Germinal center (tissue), 1 donor: ENCODE measurements at places on chromosomes 6 and 20.

GRCh38 chr6:3442431-3443220 lies 14.2 kb downstream of the SLC22A23 start:
- DNase-seq, result no peak

DNA sequence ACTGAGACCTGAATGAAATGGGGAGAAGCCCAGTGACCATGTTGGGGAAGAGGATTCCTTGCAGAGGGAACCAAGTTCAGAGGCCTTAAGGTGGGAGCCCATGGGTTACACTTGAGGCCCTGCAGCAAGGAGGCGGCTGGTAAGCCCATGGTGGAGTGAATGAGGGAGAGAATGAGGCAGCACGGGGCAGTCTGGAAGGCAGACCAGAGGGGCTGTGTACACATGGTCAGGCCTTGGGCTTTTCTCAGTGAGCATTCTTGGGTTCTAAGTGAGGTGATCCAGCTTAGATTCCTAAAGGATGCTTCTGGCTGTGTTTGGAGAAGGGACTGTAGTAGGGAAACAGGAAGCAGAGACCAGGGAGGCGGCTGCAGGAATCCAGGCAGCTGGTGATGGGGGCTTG lies 19.0 kb downstream of the RNF114 start:
- no peak for DNase-seq

GRCh38 chr6:32147401-32148132 lies 4.2 kb downstream of the PRRT1 start:
- DNase-seq, result no peak

DNA sequence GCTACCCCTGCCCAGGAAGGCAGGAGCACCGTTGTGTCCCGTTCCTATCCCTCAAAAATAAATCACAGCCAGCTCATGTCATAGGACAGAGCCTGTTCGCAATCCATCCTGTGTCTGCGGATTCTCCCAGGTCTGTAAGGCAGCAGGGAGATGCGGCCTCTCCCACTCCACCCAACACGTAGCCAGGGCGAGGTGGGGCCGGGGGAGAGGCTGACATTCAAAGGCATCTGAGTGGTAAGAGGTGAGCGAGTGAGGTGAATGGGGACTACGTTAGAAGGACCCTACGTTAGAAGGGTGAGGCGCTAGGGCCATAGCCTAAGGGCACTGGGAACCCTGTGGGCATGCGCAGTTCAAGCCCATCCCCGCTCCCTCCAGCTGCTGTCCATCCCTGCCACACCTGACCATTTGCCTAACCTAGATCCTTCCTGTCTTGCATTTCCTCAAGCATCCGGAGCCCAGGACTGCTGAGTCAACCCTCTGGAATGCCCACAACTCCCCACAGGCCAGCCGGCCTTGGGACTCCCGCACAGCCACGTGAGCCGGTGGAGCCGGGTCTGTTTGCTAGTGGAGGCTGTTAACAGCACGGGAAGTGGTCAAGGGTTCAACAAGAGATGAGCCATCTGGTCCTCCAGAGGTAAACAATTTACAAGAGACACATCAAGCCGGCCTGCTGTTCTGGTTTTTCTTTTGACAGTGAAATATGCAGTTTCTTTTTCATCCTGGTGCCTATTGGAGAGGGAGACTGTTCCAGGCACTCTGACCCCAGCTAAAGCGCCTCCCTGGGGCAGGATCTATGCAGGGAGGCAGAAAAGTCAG lies 45.9 kb downstream of the RIPOR3 start:
- no peak for DNase-seq

GRCh38 chr20:12695937-12696336 lies 312.8 kb upstream of the SPTLC3 start:
- DNase-seq, result no peak
